ENCODE measurements at places on chromosomes 12 and 14. TPM values are rescaled to one million over a fixed set of nuclear protein-coding genes. Genes with fewer than 3 reads are reported as not detected.

The TPH2 gene
- 0.10 TPM for total RNA-seq

The SETD1B gene
- total RNA-seq: 5.5 TPM

The GSG1 gene
- total RNA-seq: 1.4 TPM

The TDRD9 gene
- 1.0 TPM for total RNA-seq

The DNAJC22 gene
- total RNA-seq: not detected

The CLEC6A gene
- not detected for total RNA-seq

The CCND2 gene
- total RNA-seq: 268 TPM

The OR4E2 gene
- total RNA-seq: not detected

The CMA1 gene
- total RNA-seq: not detected

The TSHR gene
- total RNA-seq: 1.7 TPM

The NKX2-1 gene
- not detected for total RNA-seq

- DNase-seq: no peak
Observed at GRCh38 chr14:61566537-61567225, 128.6 kb upstream of the HIF1A start.

- no peak for DNase-seq
Observed at GRCh38 chr12:22211128-22211527, 123.4 kb downstream of the ST8SIA1 start.

DNA sequence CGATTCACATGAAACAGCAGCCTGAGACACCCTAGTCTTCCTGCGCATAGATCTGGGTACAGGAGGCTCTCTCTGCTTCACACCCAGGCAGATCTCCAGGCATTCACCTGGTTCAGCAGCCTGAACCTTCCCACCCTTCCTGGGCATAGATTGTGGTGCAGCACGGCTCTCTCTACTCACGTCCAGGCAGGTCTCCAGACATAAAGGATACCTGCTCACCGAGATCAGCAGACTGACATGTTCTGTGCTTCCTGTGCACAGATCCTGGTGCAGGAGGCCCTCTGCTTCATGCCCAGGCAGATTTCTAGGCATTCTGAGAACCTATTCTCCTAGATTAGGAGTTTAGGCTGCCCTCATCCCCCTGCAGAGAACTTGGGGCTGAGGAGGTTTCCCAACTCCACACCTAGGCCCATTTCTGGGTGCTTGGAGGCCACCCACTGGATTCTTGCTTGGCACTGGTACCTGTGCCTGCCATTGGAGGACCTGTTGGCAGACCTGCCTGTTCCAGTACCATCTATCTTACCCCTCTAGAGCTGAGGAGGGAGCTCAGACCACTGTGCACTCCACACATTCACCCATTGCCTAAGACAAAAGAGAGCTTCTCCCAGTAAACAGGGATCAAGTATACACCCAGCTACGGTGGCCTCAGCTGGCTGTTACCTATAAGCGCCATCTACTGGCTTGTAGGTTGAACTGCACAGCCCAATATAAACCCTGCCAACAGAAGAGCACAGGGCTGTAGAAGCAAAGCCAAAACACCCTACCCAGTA, 28.0 kb upstream of the GARIN6 start:
- DNase-seq: no peak

DNA sequence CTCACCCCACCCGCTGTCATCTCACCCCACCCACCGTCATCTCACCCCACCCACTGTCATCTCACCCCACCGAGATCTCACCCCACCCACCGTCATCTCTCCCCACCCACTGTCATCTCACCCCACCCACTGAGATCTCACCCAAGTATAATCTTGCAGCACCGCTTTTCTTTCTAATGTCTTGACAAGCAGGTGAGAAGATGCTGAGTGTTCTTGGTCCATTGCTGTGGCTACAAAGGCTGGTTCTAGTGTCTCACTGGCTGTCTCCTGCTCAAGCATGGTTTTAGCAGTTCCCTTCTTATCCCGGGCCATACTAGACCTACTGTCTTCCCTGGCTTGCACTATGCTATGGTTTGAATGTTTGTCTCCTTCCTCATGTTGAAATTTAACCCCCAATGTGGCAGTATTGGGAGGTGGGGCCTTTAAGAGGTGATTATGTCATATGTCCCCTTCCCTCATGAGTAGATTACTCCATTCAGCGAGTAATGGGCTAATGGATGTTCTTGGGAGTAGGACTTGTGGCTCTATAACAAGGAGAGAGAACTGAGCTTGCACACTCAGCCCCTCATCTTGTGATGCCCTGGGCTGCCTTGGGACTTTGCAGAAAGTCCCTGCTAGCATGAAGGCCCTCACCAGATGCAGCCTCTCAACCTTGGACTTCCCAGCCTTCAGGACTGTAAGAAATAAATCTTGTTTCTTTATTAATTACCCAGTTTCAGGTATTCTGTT, 47.7 kb upstream of the PPP2R5C start:
- DNase-seq: no peak

DNA sequence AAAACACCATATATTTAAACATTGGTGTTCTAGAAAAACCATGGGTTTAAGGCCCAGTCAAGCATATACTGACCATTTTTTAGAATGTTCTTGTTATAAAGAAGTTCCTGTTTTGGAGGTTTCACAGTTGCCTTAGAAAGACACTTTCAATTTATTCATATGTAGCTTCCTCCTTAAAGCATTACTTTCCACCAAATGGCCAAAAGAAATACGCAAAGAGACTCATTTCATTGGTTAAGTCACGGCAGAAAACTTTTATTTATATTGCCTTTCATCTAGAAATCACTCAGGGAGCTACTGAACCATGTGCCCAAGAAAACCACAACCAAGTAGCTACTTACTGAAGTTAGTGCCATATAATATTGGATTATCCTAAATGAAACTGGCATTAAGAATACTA, 40.0 kb downstream of the MYBPC1 start:
- DNase-seq: no peak

GRCh38 chr14:89419973-89420482, 3.0 kb upstream of the FOXN3 start:
- no peak for DNase-seq

GRCh38 chr12:92649511-92650227, 53.1 kb upstream of the PLEKHG7 start:
- peak; percentile 89 for DNase-seq

DNA sequence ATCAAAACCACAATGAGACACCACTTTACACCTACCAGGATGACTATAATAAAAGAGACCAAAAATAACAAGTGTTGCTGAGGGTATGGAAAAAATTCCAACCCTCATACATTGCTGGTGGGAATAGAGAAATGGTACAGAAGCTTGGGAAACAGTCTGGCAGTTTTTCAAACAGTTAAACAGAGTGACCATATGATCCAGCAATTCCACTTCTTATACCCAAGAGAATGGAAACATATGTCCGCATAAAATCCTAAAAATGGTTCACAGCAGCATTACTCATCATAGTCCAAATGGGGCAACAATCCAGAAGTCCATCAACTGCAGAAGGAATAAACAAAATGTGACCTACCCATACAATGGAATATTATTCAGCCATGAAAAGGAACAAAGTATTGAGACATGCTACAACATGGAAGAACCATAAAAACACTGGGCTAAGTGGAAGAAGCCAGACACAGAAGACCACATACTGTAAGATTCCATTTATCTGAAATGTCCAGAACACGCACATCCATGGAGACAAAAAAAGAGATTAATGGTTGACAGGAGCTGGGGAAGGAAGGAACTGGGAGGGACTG, 44.5 kb downstream of the CHGA start:
- no peak for DNase-seq

GRCh38 chr14:101733211-101733610, 28.3 kb upstream of the PPP2R5C start:
- no peak for DNase-seq

DNA sequence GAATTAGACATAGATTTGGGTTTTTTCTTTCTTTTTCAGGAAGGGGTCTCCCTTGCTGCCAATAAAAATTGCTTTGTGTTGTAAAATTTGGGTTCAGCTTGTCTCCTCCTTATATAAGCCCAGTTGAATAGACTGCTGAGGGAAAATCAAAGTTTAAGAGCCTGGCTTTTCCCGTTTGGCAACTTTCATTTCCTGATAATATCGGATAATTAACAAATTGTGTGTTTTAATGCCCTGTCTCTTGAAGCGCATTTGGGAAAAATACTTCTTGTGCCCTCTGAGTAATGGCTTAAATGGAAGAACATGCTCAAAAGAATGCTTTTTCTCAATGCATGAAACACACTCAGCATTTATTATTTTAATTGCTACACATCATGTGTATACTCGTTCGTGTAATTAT, 198.0 kb upstream of the DCN start:
- DNase-seq: peak; percentile 37

- no peak for DNase-seq
Observed at GRCh38 chr14:85549697-85550096, 19.8 kb downstream of the FLRT2 start.

DNA sequence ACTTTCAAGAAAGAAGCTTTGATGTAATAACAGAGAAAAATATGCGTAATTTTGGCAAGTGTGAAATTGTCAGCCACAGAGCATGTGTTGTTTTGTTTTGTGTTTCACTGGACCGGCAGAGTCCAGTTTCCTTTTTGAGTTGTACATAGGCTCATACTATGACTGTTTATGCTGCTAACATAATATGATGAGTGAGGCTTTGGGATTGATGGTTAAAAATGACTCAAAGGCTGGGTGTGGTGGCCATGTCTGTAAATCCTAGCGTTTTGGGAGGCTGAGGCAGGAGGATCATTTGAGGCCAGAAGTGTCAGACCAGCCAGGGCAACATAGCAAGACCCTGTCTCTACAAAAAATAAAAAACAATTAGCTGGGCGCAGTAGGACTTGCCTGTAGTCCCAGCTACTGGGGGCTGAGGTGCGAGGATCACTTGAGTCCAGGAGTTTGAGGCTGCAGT, 487.9 kb downstream of the PCNX1 start:
- no peak for DNase-seq

DNA sequence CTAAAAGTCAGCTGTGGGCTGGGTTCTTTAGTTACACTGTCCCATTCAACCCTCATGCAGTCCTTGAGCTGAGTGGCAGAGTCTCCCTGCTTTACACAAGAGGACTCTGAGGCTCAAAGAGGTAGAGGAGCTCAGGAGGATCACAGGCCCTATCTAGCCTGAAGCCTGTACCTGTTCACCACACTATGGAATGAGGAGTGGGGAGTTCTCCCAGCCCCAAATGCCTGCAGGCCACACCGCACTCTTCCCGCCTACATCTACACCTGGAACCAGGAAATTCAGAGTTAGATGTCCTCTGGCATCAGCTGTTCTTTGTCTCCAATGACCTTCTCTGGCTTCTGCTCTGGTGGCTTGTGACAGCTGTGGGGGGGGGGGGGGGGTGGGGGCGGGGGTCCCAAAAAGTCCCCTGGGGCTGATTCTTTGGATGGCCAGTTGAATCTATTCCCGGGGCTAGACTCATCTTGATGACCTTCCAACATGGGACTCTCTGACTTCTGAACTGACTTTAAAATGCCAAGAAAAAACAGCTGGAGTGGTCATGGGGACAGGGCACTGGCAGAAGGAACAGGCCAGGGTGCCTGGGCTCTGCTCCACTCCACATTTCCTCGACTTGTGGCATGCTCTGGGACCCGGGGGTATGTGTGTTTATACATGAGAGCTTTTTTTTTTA, 30.6 kb downstream of the RIN3 start:
- peak; percentile 37 for DNase-seq

DNA sequence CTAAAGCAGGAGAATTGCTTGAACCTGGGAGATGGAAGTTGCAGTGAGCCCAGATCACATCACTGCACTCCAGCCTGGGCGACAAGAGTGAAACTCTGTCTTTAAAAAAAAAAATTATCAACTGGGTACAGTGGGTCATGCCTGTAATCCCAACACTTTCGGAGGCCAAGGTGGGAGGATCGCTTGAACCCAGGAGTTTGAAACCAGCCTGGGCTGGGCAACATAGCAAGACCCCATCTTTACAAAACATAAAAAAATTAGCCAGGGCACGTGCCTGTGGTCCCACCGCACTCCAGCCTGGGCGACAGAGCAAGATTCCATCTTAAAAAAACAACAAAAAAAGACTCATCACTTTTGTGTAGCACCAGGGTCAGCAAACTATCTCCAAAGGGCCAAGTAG, 7.1 kb upstream of the NANOG start:
- no peak for DNase-seq

GRCh38 chr12:58818546-58818945, 101.8 kb downstream of the LRIG3 start:
- DNase-seq: no peak

DNA sequence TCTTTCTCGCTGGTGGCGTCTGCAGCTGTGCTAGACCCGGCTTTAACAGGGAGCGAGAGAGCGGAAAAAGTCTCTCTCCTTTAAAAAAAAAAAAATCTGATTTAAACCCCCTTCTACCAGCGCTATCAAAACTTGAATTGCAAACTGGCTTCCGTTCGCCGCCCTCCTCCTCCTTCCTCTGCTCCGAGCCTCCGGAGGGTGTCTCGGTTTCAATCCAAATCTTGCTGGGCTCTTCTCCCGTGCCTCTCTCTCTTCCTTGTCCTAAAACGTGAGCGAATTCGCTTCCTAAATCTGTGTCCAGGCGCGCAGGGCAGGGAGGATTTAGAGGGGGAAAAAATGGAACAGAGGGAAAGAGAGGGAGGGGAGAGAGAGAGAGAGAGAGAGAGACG, 272 bp downstream of the TBX3 start:
- no peak for DNase-seq

- DNase-seq: no peak
Observed at GRCh38 chr14:75522224-75522982, at the start of gene BATF. TSS of gene BATF (plus strand) at chr14:75522469. CDS start at chr14:75522683, 214 bp downstream.

DNA sequence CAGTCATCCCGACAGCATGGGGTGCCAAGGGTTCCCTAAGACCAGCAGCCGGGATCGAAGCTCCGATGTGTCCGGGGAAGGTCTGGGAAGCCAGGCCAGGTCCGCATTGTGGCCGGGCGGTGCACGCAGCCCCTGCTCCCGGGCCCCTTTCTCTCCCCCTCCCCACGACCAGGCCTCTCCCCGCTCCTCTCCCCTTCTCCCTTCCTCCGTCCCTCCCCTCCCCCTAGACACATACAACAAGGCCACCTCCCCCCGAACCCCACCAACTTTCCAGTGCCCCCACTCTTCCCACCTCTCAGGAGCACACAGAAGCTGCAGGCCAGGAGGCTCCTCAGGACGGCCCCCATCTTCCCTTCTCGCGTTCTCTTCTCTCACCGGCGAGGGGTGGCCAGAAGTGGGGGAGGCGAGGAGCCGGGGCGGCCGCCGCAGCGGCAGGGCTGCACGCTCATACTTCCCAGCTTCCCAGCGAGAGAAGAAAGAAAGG, 413 bp downstream of the LRP6 start:
- DNase-seq: no peak

- peak; percentile 83 for DNase-seq
Observed at GRCh38 chr12:5428332-5429221, 3.3 kb upstream of the NTF3 start.

DNA sequence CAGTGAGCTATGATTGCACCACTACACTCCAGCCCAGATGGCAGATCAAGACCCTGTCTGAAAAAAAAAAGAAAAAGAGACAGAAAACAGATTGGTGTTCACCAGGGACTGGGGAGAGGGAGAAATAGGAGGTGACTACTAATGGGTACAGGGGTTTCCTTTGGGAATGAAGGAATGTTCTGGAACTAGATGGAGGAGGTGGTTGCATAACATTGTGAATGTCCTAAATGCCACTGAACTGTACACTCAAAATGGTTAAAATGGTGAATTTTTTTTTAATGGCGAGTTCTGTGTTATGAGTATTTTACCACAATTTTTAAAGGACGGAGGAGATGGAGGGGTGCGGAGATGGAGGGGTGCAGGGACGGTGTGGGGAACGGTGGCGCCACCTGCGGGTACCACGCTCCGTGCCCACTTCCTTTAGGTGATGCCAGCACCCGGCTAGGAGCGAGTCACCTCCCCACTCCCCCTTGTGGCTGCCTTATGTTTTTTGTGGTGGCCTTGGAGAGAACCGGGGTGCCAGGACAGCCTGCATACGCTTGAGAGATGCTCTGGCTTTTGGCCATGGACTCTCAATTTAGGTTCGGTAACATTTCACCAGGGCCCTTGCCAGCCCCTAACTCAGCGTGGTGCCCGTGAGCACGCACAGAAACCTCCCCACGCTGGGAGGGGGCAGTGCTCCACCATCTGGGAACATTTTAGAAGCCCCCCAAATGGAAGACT, 16.1 kb downstream of the UBC start:
- DNase-seq: peak; percentile 18

All from tongue (tissue), 3 donors.